Activated CD4-positive, alpha-beta T cell treated with anti-CD3 and anti-CD28 coated beads, Interleukin-2, amount 50 U/mL, for 24 hours (primary cell): ENCODE measurements at places on chromosomes 16 and 17.

DNA sequence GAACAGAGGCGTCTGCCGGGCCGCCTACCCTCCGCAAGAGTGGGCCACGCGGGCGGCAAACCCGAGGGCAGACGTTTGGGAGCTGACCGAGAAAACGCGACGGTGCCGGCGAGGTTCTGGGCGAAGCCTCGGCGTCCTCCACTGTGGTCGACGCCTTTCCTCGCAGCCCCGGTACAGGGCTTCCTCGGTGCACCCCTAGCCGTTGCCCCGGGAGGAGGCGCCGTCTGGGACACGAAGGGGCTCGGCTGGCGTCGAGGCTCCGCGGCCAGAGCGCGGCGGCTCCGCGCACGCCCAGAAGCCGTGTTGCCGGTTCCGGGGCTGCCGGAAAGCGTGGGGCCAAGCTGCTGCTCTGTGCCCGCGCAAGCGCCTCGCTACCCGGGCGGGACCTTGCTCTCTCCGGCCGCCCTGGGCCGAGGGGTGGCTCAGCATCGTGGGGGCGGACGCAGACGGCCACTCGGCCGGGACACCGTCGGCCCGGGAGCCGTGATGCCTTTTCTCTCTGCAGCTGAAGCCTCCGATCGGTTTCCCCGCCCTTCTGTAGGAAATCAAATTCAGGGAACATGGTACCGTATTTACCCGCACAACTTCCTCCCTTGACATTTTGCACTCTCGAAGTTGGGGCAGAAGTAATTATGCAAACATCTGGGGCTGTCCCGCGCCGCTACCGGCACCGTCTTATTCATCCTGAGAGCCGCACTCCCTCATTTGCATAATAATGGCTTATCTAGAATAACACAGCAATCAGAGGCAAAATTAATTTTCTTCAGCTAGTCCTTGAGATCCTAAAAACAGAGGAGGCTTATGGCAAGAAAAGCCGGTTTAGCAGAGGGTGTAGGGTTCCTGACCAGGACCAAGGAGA is 7.3 kb upstream of the CBX8 start:
- peak; percentile 48 for DNase-seq

GRCh38 chr17:1746975-1747543 is 4.4 kb downstream of the SERPINF2 start:
- no peak for DNase-seq

GRCh38 chr17:50584749-50585148 is 24.2 kb downstream of the CACNA1G start:
- DNase-seq = no peak

DNA sequence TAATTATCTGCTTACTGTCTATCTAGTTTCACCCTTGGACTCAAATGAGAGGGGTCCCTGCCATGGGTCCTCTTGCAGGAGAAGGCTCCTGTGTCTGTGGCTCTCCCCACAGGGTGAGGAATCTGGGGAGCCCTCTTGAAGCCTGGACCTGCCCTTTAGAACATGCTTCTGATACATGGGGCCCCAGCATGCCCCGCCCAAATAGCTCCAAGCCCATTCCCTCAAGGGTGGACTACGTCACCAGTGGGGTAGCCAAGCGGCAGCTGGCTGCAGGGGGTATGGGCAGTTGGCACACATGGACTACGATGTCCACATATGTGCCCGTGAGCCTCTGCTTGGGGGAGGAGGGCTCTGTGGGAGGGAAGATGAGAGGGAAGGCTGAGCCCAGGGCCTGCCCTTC is 39.3 kb downstream of the ARHGAP27 start:
- no peak for DNase-seq

GRCh38 chr16:89613954-89614459 is 565 bp downstream of the DPEP1 start:
- no peak for DNase-seq

DNA sequence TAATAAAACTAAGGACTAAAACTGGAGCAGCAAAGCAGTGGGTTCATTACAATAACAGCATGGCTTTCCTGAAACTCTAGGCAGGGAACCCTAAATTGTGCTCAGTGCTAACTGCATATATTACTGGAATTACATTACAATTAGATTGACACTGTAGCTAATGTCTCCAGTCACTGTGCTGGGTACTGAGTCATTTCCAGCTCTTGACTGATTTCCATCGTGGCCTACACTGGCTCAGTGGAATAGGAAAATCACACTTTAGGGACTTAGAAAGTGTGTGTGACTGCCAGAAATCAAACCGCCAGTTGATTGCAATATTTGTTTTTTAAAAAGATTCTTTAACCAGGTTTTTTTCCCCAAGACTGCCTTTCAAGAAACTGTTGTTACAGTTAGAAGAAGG is 1447.4 kb upstream of the GOT2 start:
- no peak for DNase-seq

DNA sequence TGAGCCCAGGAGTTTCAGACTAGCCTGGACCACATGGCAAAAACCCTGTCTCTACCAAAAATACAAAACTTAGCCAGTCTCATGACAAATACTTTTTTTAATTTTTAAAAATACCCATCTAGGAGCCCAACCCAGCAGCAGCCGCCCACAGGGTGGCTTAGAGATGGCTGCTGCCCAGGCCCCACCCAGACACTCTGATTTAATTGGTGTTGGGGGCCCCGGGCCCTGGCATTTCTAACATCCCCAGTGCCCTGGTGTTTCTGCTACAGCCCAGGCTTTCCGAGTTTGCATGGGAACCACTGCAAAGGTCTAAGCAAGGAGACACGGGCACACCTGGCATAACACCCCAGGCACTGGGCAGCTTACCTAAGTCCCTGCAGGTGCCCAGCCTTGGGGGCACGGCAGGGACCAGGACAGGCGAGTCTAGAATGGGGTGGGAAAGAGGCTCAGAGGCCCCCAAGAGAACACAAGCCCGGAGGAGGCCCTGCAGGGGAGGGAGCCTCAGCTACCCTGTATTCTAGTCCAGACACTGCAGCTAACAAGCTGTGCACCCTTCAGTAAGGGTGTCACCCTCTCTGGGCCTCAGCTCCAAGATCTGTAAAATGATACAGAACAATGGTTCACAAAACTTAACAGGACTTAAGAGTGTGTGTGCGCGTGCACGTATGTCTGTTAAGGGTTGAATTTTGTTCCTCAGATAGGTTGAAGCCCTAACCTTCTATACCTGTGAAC is 48.8 kb downstream of the RMI2 start:
- DNase-seq = no peak
